ENCODE measurements at places on chromosomes 2 and 18. TPM values are rescaled to one million over a fixed set of nuclear protein-coding genes. Genes with fewer than 3 reads are reported as not detected.

The REG1A gene
- not detected for total RNA-seq

The DPY30 gene
- 37.3 TPM for total RNA-seq

The NETO1 gene
- total RNA-seq: not detected

The AOX1 gene
- 229 TPM for total RNA-seq

The BAZ2B gene
- total RNA-seq: 27.6 TPM

The SLC5A7 gene
- not detected for total RNA-seq

The ARHGAP25 gene
- total RNA-seq: not detected

The UGT1A3 gene
- total RNA-seq: not detected

The RETSAT gene
- total RNA-seq: 45.5 TPM

The ARHGAP15 gene
- total RNA-seq: not detected

The ECEL1 gene
- total RNA-seq: not detected

The DAW1 gene
- total RNA-seq: 2.0 TPM

The LIPT1 gene
- 5.9 TPM for total RNA-seq

The IL36RN gene
- total RNA-seq: not detected

The DUSP19 gene
- 2.2 TPM for total RNA-seq

The SKA1 gene
- total RNA-seq: 25.4 TPM

The TMSB10 gene
- total RNA-seq: 5,279 TPM

The RELCH gene
- 22.8 TPM for total RNA-seq

The G6PC2 gene
- total RNA-seq: not detected

The THADA gene
- 45.9 TPM for total RNA-seq

The RNF152 gene
- 1.2 TPM for total RNA-seq

The INHA gene
- 0.37 TPM for total RNA-seq

The MDH1B gene
- 0.37 TPM for total RNA-seq

The AQP12B gene
- not detected for total RNA-seq

The DLX1 gene
- total RNA-seq: under 0.01 TPM

The ESPNL gene
- 0.39 TPM for total RNA-seq

The ST8SIA5 gene
- under 0.01 TPM for total RNA-seq

The IL1B gene
- 0.37 TPM for total RNA-seq

The IL1F10 gene
- not detected for total RNA-seq

The CFAP65 gene
- total RNA-seq: 0.20 TPM

The STK11IP gene
- 15.1 TPM for total RNA-seq

The IL36B gene
- total RNA-seq: not detected

The CFAP53 gene
- 0.37 TPM for total RNA-seq

The DNAH7 gene
- 0.73 TPM for total RNA-seq

The RRM2 gene
- total RNA-seq: 71.6 TPM

The TMEM169 gene
- 0.37 TPM for total RNA-seq

The IL1RN gene
- total RNA-seq: 0.37 TPM

The GCG gene
- total RNA-seq: not detected

The ATP5F1A gene
- 689 TPM for total RNA-seq

The FAM237A gene
- total RNA-seq: not detected

The KCNG2 gene
- not detected for total RNA-seq

The C1GALT1C1L gene
- 0.78 TPM for total RNA-seq

The DNAJC5G gene
- not detected for total RNA-seq

The INHBB gene
- total RNA-seq: 0.20 TPM

The REV1 gene
- 34.8 TPM for total RNA-seq

The BUB1 gene
- 68.6 TPM for total RNA-seq

The CD8B gene
- not detected for total RNA-seq

Data from subcutaneous preadipocyte (primary cell).